ENCODE measurements at places on chromosomes 1 and 21. TPM values are rescaled to one million over a fixed set of nuclear protein-coding genes. Genes with fewer than 3 reads are reported as not detected.

The DCAF8 gene
- 171 TPM for total RNA-seq

The JAM2 gene
- total RNA-seq, result 15.4 TPM

The NUDT4B gene
- 65.2 TPM for total RNA-seq

The CYP4Z1 gene
- 6.2 TPM for total RNA-seq

The OR2T35 gene
- total RNA-seq, result not detected

The DDX20 gene
- 22.2 TPM for total RNA-seq

The AMY1B gene
- total RNA-seq, result not detected

The KCNJ15 gene
- 4.8 TPM for total RNA-seq

All from subcutaneous adipose tissue (tissue), 4 donors.